ENCODE measurements at places on chromosomes 4 and X.

DNA sequence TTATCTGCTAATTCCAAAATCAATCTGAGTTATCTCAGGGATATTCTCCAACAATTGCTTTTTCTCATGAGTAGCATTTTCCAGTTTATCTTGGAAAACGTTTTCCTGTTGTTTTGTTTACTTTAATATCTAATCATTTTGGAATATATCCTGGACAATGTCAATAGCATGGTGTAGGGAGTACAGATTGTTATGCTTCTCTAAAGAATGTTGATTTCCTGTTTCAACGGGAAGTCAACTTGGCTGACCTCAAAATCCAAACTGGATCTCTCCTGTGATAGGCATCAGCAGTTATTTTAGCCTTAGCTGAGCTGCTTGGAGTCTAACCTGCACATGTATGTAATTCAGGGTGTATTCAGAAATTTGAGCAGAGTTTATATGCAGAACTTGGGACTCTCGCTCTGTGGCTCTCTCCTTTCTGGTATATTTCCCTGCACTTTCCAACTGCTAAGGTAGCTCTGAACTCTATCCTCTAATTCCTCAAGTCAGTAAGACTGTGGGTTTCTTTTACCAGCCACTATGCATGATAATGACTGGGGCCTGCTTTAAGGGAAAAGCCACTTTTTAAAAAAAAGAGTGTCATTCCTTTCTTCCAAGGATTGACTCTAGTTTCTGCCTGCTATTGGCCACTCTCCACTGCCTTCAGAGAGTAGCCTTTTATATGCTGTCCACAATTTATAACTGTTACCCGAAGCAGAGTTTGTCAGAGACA lies 7.7 kb downstream of the PRSS48 start:
- DNase-seq, result no peak

GRCh38 chr4:151842430-151843079 lies 81.7 kb upstream of the GATB start:
- DNase-seq, result no peak

DNA sequence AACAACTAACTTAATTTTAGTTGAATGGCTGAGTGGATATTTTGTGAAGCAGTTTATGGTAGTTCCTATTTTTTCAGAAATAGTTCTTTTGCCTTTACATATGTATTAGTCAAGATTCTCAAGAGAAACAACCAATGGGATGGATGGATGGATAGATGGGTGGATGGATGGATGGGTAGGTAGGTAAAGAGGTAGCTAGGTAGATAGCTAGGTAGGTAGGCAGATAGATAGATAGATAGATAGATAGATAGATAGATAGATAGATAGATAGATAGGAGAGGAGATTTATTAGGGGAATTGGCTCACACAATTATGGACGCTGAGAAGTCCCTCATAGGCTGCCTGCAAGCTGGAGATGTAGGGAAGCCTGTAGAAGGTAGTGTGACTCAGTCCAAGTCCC lies 74.0 kb upstream of the NUDT6 start:
- no peak for DNase-seq

GRCh38 chr4:112176596-112176995 lies 31.3 kb downstream of the FAM241A start:
- DNase-seq, result no peak

DNA sequence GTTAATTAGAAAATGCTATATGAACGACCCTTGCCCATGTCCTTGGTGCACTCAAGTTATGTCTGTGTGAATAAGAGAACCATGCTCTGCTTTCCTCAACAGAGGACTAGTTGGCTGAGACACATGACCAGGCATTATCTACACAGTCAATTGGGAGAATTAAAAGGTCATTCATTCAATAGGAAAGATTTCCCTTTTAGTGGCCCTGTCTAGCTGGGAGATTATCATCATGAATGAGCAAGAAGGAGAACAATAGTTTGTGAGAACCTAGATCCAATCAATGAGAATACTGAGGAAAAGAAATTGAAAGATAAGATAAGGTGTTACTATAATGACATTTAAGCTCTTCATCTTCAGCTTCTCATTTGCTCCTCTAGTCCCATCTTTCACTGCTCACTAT lies 1033.4 kb upstream of the LCORL start:
- no peak for DNase-seq

- no peak for DNase-seq
These were observed 81.0 kb upstream of the KLF3 start for GRCh38 chr4:38582889-38583470.

GRCh38 chrX:136711147-136711546 lies 63.2 kb downstream of the CD40LG start:
- DNase-seq, result no peak

GRCh38 chrX:14039344-14039743 lies 9.7 kb upstream of the GEMIN8 start:
- no peak for DNase-seq

GRCh38 chrX:140817943-140818342 lies 108.4 kb downstream of the LINC00632 start:
- no peak for DNase-seq

DNA sequence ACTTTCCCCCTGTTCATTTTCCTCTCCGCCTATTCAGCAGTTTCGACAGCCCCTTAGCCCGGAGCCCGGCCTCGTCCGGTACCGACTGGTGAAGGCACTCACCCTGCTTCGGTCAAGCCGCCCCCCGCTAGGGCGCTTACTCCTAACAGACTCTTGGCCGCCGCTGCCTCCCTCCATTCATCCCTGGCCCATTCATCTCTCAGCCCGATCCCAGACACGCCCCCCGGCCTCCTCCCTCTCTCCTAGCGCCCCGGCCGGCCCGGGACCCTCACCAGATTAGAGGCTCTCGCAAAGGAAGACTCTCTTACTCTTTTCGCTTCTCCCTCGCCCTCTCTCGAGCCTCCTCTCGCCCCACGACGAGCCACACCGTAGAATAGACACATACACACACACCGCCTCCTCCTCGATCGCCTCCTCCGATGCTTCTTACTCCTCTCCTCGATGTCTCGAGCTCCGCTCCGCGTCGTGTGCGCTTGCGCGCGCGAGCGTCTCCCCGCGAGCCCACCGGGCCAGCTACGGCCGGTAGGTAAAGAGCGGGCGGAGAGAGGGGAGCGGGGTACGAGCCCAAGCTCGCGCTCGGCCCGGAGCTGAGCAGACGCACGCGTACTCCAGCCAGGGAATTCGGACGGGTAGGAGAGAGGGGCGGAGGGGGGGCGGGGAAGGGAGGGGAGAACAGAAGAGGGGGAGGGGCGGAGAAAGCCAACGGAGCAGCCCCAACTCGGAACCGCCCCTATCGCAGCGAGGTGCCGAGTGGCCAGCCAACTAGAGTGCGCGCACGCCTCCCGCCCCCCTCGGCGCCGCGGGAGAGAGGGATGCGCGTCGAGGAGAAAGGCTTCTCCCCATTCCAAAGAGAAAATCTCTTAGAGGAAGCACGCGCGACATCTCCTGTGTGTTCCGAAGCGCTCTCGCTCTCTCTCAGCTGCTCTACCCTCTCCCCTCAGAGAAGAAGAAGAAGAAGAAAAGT lies at the start of gene WNK3:
Gene WNK3 (minus strand): TSS at position 633 of the 964 bp plus-strand sequence.
- DNase-seq, result peak; percentile 64

GRCh38 chr4:173014113-173014558 lies 154.5 kb upstream of the GALNT7 start:
- no peak for DNase-seq

DNA sequence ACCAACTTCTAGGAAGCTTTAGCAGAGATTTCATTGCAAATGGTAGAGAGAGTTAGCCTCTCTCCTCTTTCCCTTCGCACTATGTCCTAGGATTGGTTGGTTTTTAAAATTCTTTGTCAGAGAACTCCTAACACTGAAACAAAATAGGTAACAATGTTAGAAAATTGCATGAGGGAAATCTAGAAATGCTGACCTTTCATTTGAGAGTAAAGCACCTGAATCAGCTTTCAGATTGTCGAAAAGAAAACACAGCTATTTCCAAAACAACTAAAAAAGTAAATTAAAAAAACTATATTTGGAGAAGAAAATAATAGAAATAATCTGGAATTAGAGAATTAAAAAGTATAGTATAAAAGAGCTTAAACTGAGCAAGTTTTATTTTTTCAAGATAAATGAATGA lies 108.1 kb upstream of the GK2 start:
- no peak for DNase-seq

GRCh38 chr4:136992032-136992431 lies 540.3 kb downstream of the PCDH18 start:
- no peak for DNase-seq

- DNase-seq, result peak; percentile 66
These were observed 60.8 kb downstream of the USP9X start for GRCh38 chrX:41145920-41146608.

GRCh38 chr4:158799856-158800255 lies 31.0 kb downstream of the FNIP2 start:
- DNase-seq, result no peak

DNA sequence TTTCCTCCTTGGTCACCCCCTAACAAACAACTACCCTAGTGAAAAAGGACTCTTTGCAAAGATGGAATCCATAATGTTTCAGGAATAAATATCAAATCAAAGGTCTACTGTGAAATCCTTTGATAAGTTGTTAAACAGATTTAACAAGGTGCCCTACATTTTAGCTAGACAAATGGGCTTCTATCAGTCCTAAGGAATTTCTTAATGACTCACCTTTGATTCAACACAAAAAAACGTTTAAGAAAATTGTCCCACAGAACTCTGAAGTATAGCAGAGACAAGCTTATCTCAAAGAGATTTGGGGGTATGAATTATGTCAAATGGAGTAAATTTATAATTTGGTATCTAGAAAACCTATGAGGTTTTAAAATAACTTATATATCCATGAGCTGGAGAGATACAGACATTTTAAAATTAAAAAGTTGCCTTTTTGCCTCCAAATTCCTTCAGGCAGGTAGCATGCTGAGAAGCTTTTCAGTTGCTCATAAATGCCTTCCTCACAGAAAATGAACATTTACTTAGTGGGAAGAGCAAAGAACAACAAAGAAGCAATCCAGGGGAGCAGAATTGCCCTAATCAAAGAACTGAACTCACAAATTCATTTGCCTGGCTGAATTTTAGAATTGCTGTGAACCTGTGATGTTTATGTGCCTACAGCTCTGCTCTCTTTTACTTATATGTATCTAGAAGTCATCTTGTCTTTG lies 649.3 kb downstream of the STPG2 start:
- no peak for DNase-seq

GRCh38 chr4:171534391-171534790 lies 278.8 kb upstream of the GALNTL6 start:
- no peak for DNase-seq

DNA sequence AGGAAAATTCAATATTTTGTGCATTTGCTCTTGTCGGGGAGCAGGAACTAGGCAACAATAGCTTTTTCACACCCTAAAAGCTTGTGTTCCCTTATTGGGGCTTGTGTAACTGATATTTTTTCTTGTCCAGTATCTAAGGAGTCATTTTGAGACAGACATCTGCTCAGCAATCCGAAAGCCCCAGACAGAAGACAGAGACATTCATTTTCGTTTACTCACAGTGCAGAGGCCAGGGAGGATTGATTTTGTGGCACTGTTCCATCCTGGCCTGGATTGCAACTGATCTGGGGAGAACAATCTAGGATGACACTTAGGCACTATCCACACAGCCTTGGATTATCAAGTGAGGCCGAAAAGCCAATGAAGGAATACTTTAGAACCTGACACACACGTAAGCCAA lies 27.4 kb upstream of the PLAC1 start:
- no peak for DNase-seq

DNA sequence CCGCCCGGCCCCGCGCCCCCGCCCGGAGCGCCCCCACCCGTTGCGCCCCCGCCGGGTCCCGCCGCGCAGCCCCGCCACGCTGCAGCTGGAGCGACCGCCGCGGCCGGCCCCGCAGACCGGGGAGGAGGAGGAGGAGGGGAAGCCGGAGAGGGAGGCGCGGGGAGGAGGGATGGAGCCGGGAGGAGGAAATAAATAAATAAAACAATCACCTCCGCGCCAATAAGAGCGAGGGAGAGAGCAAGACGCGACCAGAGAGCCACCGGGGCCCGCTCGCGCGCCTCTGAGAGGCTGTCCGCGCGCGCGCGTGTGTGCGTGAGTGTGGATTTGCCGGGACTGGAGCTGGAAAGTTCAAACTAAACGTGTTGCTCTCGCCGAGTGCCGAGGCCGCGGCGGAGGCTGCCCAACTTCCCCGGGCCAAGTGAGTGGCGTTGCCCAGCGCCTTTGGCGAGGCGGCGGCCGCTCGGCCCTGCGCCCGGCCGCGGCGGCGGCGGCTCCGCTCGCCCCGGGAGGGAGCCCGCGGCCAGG lies 2184.4 kb upstream of the TENM3 start:
- peak; percentile 23 for DNase-seq

GRCh38 chrX:8042304-8042703 lies 115.1 kb upstream of the PNPLA4 start:
- DNase-seq, result no peak

GRCh38 chr4:7207628-7208231 lies 15.4 kb downstream of the SORCS2 start:
- DNase-seq, result peak; percentile 52

- no peak for DNase-seq
These were observed 203.4 kb downstream of the ZNF674 start for GRCh38 chrX:46341767-46342322.

GRCh38 chr4:128427832-128428366 lies 140.3 kb upstream of the PGRMC2 start:
- DNase-seq, result peak; percentile 29

GRCh38 chr4:151940926-151941617 lies 180.3 kb upstream of the GATB start:
- DNase-seq, result no peak

DNA sequence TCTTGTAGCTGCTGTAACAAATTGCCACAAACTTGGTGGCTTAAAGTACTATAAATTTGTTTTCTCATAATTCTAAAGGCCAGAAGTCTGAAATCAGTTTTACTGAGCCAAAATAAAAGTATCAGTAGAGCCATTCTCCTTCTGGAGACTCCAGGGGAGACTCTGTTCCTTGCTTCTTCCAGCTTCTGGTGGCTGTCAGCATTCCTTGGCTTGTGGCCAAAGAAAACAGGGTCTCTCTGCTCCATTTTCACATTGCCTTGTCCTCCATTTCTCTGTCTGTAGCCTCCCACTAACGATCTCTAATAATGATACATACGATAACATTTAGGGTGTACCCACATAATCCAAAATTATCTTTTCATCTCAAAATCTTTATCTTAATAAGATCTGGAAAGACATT lies 200.4 kb downstream of the MAB21L2 start:
- DNase-seq, result no peak

- no peak for DNase-seq
These were observed 157.2 kb downstream of the ATP10D start for GRCh38 chr4:47642191-47642830.

- DNase-seq, result no peak
These were observed 605.1 kb downstream of the KCTD8 start for GRCh38 chr4:43843501-43843900.

DNA sequence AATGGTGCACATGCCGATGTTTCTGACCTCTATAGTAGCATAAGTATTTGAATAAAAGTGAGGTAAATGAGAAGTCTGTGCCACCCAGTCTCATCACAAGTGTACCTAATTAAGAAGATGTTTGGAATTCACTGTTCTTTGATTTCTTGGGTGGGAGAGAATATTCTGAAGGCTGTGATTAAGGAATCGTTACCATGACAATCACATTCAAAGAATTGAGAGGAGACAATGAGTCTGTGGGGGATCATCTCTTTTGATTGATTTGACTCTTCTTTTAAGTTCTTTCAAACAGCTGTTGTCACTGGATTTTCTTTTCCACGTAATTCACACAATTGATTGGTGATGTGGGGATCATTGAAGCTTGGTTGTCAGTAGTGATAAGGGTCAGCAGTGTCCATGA lies 18.1 kb downstream of the FHL1 start:
- DNase-seq, result no peak

Data from fibroblast of skin of left biceps (primary cell).